ENCODE measurements at places on chromosomes 6 and 20.
A peak's percentile ranks its signal among the peaks of the same experiment; 100 is the strongest.

DNA sequence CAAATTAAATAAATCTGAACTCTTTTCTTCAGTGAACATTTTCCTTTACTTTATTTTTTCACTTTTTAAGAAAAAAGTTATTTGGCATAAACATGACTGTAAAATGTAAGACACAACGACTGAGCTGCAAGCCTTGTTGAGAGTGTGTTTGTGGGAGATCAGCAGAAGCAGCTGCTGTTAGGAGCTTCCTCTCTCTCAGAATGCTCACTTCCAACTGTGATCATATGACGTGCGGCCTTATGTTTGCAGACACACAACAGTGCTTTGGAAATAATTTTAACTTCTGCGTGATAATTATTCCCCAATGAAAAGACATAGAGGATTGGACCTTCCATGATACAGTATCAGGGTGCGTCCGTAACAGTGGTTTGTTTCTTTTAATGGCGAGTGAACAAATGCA, 104.0 kb downstream of the ARHGAP18 start:
- DNase-seq = no peak

GRCh38 chr6:147116056-147116455, 88.2 kb upstream of the STXBP5 start:
- DNase-seq = no peak

- no peak for DNase-seq
These were observed 10.4 kb upstream of the MANBAL start for GRCh38 chr20:37278966-37279590.

DNA sequence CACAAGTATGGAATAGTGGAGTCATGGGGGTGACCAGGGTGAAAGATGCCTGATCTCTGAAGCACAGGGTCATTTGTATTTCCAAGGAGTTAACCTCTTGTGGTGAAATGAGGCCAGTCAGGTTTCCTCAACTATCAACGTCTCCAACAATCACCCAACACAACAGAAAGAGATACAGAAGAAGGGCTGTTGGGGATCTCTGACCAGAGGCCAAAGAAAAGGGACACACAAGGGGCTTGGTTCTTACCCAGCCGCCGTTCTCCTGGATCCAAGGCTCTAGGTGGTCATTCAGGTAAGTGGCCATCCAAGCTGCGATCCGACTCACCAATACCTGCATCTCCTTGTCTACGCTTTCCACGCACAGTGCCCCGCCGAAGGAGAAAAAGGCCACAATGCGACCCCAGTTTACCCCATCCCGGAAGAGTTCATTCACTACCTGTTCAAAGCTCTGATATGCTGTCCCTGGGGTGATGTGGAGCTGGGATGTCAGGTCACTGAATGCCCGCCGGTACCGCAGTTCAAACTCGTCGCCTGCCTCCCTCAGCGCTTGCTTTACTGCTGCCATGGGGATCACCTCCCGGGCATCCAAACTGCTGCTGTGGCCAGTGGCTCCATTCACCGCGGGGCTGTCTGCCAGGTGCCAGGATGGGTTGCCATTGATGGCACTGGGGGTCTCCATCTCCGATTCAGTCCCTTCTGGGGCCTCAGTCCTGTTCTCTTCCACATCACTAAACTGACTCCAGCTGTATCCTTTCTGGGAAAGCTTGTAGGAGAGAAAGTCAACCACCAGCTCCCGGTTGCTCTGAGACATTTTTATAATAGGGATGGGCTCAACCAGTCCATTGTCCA, 1.0 kb downstream of the BCL2L1 start:
- peak; percentile 50 for DNase-seq

DNA sequence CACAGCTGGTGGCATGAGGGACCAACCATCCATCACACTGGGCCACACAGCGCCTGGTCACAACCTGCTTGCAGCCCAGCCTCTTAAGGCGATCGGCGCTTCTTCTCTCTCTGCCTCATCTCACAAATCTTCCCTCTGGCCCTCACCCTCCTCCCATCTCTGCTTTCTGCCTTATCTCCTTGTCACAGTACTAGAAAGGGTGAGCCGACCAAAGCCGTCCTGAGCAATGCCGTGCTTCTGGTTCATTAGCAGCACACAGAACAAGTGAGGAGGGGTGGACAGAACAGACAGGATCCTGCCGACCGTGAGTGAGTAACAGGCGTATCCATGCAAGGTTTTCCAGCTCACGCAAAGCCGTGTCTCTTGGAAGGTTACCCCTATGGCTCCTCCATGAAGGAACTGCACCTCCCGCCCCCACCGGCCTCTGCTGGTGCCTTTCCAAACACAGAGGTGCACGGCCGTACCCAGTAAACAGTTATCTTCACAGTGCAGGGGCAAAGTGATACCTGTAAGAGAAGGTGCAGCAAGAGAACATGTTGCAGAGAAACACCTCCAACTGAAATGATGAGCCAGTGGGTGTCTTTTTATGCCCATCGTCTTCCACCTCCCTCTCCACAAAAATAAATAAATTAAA, 331.7 kb downstream of the FARS2 start:
- DNase-seq = no peak

DNA sequence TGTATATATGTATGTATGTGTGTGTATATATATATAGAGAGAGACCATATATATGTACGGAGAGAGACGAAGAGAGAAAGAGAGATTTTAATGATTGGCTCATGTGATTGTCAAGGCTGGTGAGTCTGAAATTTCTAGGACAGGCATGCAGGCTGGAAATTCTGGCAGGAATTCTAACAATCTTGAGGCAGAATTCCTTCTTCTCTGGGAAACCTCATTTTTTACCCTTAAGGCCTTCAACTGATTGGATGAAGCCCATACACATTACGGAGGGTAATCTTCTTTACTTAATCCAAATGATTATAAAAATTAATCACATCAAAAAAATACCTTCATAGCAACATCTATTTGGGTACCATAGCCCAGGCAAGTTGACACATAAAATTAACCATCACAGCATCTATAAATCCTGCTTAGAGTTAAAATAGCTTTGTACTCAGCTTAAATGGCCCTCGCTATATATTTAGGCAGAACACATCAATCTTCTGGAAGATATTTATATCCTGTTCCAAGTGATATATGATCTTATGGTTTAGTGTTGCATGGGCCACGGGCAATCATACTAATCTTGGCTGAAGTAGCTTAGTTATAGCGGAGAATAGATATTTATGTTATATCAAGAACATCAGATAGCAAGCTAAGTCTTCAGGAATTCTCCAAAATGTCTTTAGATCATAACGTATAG, 36.6 kb downstream of the ABRACL start:
- DNase-seq = no peak

- no peak for DNase-seq
These were observed 15.5 kb downstream of the MYBL2 start for GRCh38 chr20:43682446-43682845.

DNA sequence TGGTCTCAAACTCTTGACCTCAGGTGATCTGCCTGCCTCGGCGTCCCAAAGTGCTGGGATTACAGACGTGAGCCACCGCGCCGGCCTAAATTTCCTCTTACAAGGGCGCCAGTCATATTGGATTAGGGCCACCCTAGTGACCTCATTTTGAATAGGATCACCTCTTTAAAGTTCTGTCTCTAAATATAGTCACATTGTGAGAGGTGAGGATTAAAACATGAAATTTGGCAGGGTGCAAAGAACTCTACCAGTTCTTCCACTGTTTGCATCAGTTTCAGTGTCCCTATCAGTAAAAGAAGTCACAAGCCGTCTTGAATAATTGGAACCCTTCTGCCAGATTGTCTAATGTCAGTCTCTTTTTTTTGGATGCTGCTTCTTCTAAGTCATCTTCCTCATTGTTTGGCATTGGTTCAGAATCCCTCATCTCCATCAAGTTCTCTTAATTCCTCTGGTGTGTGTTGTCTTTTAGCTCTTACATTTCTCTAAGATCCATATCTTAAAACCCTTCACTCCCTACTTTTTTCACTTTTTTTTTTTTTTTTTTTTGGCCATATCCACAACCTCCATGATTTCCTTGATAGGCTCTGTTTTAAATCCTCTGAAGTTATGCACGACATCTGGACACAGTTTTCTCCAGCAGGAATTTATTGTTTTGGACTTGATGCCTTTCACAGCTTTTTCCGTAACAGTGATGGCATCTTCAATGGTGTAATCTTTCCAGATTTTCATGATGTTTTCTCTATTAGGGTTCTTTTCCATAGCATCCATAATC, 56.8 kb downstream of the NCOA3 start:
- DNase-seq = no peak

DNA sequence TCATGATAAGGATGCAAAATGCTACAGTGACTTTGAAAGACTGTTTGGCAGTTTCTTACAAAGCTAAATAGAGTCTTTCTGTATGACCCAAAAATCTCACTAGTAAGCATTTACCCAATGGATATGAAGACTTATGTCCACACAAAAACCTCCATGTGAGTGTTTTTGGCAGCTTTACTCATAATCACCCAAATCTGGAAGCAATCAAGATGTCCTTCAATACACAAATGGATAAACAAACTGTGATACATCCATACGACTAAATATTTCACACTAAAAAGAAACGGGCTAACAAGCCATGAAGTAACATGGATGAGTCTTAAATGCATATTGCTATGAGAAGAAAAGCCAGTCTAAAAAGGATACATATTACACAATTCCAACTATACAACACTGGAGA, 117.2 kb downstream of the PDE10A start:
- no peak for DNase-seq
